IPS DF 6.9 (cell line): ENCODE measurements at places on chromosomes 5 and 9.

DNA sequence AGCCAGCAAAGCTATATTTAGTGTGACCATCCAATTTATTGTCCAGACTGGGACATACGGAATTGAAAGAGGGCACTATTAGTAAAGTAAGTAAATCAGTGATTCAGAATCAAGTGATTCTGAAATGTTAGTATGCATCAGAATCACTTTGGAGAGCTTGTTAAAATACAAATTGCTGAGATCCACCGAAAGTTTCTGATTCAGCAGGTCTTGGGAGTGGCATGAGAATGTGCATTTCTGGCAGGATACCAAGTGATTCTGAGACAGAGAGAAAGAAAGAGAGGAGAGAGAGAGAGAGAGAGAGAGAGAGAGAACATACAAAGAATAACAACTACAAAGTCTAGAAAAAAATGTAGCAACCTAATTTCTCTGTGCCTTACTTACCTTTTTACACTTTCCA is 65.4 kb upstream of the ASTN2 start:
- no peak for DNase-seq

DNA sequence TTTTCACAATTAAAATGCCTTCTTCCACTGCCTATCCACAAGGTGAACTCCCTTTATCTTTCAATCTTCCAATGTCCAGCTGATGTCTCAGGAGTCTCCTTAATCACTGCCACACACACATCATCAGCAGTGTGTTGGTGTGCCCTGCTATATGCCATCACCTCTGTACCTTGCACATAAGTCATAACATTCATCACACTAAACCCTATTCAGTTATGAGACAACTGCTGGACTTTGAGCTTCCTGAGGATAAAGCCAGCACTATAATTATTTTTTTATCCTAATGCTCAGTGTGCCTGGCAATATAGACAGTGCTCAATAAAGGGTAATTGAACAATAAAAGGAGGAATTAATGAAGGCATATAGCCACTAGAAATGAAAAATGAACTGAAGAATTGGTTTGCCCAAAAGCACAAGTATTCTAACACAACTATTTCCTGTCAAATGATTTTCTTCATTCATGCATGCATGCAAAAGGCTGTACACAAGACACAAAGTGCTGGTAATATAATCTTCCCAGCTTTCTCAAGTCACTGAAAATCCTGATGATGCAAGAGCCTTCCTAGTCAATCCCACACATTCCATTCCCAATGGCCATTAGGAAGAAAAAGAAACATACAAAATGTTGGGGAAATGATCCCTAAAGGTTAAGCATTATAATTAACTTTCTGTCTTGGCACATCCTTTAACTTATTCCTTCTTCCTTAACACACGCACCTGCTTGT is 32.4 kb downstream of the LPAR1 start:
- no peak for DNase-seq

DNA sequence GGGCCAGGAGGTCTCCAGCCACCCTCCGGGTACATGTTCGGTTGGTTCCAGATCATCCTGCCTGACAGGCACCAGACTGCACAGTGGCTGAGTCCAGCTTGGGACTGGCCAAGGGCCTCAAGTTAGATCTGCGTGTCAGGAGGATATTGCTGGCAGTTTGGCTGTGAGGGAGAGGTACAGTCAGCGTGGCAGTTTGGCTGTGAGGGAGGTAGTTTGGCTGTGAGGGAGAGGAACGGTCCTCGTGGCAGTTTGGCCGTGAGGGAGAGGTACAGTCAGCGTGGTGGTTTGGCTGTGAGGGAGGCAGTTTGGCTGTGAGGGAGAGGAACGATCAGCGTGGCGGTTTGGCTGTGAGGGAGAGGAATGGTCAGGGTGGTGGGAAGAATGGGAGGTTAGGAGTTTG is 39.0 kb downstream of the CACNA1B start:
- DNase-seq, result no peak

GRCh38 chr5:119379096-119379495 is 23.3 kb downstream of the TNFAIP8 start:
- no peak for DNase-seq

GRCh38 chr9:94741866-94742265 is 15.4 kb downstream of the AOPEP start:
- no peak for DNase-seq

DNA sequence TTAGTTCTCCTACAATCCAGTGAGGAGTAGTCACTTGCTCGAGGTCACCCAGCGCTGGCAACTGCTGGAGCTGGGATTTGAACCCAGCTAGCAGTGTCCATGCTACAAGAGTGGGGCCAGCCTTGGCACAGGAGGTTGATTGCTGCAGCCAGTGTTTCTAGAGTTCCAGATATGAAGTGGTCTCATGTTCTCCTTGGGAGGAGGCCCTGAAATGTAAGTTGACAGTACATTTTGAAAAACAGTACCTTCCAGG is 802 bp downstream of the CCDC107 start:
- no peak for DNase-seq

DNA sequence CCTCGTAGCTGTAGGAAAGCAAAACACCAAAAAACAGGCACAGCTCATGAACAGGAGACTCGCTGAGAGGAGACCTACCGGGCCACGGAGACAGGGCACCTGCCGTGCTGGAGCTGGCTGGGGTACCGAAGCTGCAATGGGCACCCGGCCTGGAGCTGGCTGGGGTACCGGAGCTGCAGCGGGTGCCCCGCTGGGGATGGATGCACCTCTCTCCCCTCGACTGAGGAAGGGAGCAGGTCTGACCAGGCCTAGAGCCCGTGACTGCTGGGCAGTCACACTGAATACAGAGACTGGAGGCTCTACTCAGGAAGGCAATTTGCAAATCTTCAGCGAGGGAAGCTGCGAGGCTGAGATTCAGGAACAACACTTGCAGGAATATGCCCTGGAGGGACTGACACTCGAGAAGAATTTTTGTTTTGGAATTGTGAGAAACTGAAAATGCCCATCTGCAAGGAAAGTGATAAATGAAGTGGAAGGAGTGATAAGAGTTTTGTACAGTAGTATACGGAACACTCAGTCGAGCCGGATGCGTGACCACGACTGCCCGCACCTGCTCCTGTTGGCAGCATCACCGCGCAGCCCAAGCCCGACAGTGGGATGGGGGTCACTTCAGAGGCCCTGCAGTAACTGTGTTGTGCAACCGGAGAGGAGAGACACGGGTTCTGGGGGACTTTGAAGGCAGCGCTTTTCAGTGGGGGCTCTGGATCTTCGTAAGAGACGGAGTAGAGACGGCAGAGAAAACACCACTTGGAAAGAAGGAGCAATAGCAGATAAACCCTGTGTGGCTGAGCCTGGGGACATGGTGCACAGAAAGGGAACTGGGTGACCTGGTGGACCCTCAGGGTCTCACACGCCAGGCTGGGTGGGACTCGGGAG is 27.9 kb upstream of the LPCAT1 start:
- DNase-seq, result no peak

- no peak for DNase-seq
Measured at GRCh38 chr5:61333321-61333953, 1.4 kb downstream of the ZSWIM6 start.

GRCh38 chr5:4555725-4556285 is 584.3 kb upstream of the ADAMTS16 start:
- no peak for DNase-seq

DNA sequence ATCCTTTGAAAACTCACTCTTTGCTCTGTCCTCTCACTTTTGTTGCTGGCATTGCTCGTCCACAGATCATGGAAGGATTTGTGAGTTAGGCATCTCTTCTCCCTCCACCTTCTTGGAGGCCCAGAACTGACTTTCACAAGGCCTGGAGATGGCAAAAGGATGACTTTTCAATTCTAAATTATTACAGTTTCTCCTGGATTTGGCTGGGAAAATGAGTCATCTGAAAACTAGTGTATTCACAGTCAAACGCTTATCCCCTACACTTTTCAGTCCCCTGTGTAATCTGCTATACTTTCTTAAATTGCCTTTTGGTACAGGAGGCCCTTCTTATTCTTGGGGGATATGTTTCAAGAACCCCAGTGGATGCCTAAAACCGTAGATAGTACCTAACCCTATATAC is 35.6 kb downstream of the ADRA1B start:
- no peak for DNase-seq

GRCh38 chr5:56815658-56816545 is 553 bp downstream of the MAP3K1 start:
- no peak for DNase-seq

- DNase-seq, result no peak
Measured at GRCh38 chr9:33103501-33104281, 27.2 kb upstream of the SMU1 start.

GRCh38 chr5:2454876-2455275 is 296.6 kb downstream of the IRX2 start:
- no peak for DNase-seq

DNA sequence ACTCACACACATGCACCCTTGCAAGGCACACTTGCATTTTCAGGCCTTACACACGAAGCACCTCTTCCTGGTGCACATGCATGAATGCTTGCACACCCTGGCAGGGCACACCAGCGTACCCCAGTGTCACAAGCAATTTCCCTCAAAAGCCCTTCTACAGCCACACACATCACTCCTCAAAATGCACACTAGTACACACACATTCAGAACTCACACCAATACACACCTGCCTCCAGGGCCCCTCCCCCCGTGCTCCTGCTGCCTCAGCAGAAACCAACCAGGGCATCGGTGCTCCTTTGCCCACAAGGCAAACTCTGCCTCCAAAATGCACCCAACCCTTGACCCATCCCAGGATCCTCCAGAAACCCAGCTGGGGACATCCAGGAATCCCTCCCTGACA is 1.2 kb downstream of the CAMK2A start:
- no peak for DNase-seq

GRCh38 chr9:7117676-7118561 is 360.1 kb downstream of the KDM4C start:
- DNase-seq, result no peak

GRCh38 chr9:119092125-119092524 is 277.1 kb downstream of the BRINP1 start:
- DNase-seq, result no peak

GRCh38 chr9:135085830-135086546 is 1.5 kb upstream of the OLFM1 start:
- peak; percentile 77 for DNase-seq

GRCh38 chr9:134227451-134228411 is 63.4 kb upstream of the RNU6ATAC start:
- no peak for DNase-seq

GRCh38 chr5:141135030-141135717 is at the start of gene PCDHB5:
TSS of gene PCDHB5 (plus strand) at chr5:141135206. CDS start at chr5:141135435, 229 bp downstream.
- DNase-seq, result no peak

- DNase-seq, result no peak
Measured at GRCh38 chr5:86244153-86244552, 373.6 kb upstream of the COX7C start.

DNA sequence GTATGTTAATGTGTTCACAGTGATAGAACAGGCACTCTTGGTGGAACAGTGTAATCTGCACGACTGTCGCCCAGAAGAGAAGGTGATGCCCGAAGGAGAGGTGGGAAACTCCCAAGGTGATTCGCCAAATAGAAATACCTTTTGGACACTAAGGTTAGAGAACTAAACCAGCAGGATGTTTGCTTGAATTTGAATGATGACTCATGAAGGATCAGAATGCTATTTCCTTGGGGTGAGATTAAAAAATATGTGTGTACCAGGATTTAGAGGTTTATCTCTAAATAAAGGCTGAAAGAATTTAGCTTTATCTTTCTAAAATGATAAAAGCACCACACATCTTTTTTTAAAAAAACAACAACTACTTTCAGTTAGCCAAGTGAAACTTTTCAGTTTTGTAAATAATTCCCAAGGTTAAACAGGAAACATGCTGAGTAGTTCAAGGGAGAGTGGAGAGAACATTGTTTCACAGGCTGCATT is 297.4 kb upstream of the TAS2R1 start:
- DNase-seq, result no peak

GRCh38 chr9:14749741-14750211 is 27.2 kb upstream of the CER1 start:
- DNase-seq, result no peak

DNA sequence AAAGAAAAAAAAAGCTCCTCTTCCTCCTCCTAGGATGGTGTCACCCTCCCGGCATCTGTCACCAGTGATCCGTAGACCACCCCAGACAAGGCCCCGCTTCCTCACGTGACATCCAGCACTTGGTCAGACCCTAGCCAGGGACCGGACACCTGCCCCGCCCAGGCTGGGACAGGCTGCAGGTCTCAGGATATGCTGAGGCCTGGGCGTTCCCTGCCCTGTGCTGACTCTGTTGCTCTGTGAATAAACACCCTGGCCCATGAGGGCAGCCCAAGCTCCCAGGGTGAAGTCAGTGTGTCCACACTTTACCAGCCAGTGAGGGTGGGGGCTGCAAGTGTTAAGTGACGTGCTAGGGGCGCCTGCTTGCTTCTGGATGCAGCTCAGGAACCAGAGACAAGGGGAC is 5.6 kb downstream of the EDF1 start:
- no peak for DNase-seq

DNA sequence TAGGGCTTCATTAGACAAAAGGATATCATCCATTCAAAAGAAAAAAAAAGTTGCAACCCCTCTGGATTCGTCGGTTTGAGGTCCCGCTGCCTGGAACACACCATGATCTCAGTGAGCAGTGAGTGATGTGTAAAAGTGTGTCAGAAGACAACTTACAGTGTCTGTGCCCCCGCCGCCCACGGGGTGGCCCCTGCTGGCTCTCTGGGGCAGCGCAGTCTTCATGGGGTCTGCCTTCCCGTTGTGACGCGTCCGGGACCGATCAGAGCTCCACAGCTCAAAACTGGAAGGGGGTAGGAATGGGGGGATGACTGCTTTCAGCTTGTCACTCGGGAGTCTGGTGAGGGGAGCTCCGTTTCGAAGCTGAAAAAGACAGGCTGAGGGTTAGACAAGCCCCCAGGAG is 22.6 kb downstream of the ANKS6 start:
- DNase-seq, result no peak

GRCh38 chr5:64158827-64159226 is 6.8 kb upstream of the RNF180 start:
- no peak for DNase-seq

DNA sequence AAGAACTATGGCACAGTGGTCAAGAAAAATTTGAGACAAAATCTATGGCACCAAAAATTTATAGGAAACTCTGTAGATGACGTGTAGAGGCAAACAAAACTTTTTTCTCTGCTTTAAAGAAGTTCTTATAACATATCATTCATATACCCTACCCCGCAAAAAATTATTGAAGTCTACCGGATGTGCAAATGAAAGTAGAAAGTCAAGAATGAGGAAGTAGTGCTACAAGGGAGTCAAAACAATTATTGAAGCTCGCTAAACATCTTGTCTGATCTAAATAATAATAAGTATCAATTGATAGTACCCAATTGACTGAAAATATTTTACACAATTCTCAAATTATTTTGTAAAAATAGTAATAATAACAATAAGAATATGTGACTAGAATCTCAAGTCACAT is 398.5 kb downstream of the TAF11L14 start:
- DNase-seq, result no peak

- DNase-seq, result no peak
Measured at GRCh38 chr9:113274474-113275156, 757 bp downstream of the CDC26 start.

- DNase-seq, result no peak
Measured at GRCh38 chr5:43121913-43122484, 1.3 kb downstream of the ZNF131 start.

GRCh38 chr5:53362521-53362941 is 117.9 kb upstream of the FST start:
- DNase-seq, result no peak

- no peak for DNase-seq
Measured at GRCh38 chr9:77848404-77848803, 183.2 kb downstream of the GNAQ start.

GRCh38 chr5:143781993-143782520 is 29.9 kb upstream of the HMHB1 start:
- no peak for DNase-seq

GRCh38 chr9:115058684-115059315 is 59.2 kb downstream of the TNC start:
- no peak for DNase-seq
